Stimulated activated CD4-positive, alpha-beta T cell treated with anti-CD3 and anti-CD28 coated beads, Interleukin-4, amount 100 ng/mL, for 48 hours (primary cell): ENCODE measurements at places on chromosomes 3 and 15.

DNA sequence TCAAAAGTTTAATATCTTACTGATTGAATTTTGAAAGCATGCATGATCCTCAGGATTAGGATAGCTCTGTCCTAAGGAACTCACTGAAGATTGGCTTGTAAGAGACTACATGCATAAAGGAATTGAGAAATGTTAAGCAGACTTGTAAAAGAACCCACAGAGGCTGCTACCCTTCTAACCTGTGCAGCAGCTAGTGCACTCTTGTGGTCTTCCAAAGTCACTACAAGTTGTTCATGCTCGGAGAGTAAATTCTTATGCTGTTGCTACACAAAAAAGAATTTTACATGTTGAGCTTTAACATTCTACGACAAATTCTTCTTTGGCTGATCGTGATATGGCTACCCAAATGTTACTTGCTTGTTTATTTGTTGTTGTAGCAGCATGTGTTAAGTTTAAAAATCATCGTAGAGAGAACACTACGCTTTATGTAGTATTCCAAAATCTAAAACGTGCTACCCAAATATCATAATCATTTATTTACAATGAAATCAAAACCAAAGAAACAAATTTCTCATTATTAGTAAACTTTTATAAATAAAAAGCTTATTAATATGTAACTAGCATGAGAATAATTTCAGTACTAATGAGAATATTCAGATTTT is 55.0 kb downstream of the GOLIM4 start:
- no peak for DNase-seq

GRCh38 chr15:51576911-51577500 is 45.6 kb downstream of the DMXL2 start:
- no peak for DNase-seq

GRCh38 chr3:55264919-55265318 is 222.2 kb downstream of the WNT5A start:
- no peak for DNase-seq

GRCh38 chr15:91224755-91225380 is 124.8 kb downstream of the SV2B start:
- no peak for DNase-seq

- DNase-seq, result no peak
These were observed 3.8 kb upstream of the GABPB1 start for GRCh38 chr15:50358845-50359244.
